CD4-positive, CD25-positive, alpha-beta regulatory T cell (primary cell): ENCODE measurements at places on chromosomes 6 and 20. TPM values are rescaled to one million over a fixed set of nuclear protein-coding genes. Genes with fewer than 3 reads are reported as not detected.

GRCh38 chr6:112439010-112439409 lies 91.9 kb downstream of the RFPL4B start:
- no peak for DNase-seq

DNA sequence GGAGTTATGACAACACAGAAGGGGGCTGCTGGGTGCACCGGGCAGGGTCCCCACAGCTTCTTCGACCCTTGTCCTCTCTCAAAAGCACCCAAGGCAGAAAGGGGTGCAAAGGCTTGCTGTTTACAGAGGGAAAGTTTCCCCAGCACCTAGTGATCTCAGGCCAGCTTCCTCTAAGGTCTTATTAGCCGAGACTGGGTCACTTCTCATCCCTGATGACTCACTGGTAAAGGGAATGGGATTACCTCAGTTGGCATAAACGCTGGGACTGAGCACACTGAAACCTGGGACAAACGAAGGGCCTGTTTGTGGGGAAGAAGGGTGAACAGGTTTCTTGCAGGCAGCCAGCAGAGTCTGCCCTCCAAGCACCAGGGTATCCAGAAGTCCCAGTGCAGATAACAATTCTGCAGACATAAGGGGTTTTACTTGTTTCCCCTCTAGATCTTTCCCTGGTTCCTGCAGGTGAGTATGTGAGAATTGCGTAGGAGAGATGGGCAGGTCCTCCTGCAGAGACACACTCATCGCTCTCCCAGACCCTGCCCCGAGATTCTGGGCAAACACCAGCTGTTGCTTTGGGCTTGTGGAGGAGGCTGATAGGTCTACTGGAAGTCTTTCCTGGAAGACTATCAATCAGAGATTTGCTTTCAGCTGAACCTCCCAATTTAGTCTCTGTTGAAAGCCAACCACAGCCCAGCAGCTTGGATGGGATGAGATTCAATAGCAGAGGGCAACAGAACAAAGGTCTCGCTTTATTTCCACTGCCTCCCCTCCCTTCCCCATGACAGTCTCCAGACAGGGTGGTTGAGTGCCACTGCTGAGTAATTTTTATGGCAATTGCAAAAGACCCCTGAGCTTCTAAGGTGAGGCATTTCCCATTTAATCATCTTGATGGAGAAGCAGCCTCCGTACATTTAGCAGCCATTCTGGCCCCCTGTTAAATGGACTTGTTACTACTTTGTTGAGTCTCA lies 25.7 kb downstream of the KCNG1 start:
- no peak for DNase-seq

DNA sequence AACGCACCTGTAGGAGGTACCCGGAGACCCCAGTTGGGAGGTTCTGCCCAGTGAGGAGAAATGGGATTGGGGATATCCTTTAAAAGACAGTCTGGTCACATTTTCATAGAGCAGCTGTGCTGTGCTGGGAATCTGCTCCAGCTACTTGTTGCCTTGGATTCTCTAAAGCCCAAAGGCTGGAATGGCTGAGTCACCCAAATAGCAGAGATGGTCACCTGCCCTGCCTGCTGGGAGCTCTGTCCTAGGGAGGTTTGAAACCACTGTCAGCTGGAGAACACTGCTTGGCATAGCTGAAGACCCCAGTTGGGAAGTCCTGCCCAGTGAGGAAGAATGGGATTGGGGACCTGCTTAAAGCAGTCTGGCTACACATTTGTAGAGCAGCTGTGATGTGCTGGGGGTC lies 34.8 kb upstream of the TFB1M start:
- no peak for DNase-seq

GRCh38 chr20:23101696-23102406 lies 15.7 kb upstream of the CD93 start:
- DNase-seq, result no peak

The CGA gene
- not detected for polyA plus RNA-seq
